ENCODE measurements at places on chromosomes 11 and 22.

DNA sequence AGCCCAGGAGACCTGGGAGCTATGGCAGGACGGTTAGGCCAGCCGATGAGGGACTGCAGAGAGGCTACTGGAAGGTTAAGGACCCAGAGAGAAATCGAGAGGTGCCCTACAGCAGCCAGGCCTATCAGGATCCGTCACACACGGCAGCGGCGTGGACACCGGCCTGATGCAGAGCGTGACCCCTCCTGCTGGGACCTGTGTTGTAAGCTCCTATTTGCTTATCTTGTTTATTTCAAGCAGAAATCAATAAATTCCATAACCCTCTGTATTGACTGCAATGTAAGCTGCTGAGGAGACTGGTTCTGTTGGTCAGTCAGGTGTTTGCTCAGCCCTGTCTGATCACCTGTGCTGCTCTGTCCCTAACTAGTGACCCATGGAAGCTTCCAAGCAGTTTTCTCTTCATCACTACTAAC is 39.9 kb downstream of the PPP2R1B start:
- DNase-seq, result no peak

DNA sequence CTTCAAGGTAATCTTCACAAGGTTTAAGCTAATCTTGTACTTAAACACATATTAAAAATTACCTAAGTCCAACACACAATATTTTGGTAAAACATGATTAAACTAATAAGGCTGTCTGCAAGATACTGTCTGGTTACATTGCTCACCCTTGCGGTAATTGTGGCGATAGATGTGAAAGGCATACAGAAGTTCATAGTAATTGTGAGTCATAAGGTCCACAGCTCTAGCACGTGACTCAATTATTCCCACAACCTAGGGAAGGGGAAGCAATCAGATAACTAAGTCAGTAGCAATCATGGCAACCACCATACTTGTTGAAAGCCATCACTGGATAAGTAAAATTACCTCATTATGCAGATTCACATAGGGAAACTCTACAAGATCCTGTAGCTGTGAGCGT is 30.5 kb upstream of the FNBP4 start:
- DNase-seq, result peak; percentile 4

- no peak for DNase-seq
Measured at GRCh38 chr22:23121000-23121421, 20.8 kb downstream of the RSPH14 start.

DNA sequence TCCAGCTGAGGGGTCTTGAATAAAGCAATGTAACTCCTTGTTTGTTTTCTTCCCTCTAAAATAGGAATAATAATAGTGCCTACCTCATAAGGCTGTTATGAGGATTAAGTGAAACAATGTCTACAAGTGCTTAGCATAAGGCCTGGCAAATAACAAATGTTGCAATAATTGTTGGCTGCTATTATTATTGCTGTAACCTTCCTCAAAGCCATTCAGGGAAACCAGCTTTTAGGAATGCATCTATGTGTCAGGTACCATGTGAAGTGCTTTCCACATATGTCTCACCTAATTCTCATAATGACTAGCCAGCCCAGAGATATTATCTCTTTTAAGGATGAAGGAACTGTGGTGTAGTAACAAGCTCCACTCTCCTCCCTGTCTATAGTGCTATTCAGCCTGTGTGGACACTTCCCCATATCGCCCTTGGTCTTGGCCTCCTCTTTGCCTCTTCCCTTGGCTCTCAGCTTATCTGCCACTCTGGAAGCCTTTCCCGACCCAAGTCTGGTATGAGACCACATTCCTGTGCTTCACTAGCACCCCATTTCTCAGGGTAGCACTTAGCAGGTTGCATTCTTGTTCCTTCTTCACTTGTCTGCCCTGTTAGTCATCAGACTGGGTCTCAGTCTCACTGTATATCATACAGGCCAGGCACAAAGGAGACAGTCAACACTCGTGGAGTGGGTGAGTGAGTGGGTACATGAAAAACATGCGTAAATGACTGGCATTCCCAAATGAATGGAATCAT is 23.8 kb downstream of the CSNK2A3 start:
- no peak for DNase-seq

DNA sequence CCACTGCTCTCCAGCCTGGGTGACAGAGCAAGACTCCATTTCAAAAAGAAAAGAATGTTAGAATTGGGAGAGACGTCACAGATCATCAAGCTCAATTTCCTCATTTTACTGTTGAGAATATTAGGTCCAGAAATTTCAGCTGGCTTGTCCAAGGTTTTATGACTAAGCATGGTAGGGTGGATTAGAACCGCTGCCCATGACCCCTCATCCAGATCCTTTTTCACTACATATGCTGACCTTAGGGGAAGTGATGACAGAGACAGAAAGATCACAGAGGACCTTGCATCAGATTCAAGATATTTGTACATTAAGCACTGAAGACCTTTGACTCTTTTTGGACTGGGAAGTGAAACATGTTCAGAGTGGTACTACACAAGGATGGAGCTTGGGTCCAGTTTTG is 134.5 kb downstream of the ADAMTS15 start:
- DNase-seq, result no peak

DNA sequence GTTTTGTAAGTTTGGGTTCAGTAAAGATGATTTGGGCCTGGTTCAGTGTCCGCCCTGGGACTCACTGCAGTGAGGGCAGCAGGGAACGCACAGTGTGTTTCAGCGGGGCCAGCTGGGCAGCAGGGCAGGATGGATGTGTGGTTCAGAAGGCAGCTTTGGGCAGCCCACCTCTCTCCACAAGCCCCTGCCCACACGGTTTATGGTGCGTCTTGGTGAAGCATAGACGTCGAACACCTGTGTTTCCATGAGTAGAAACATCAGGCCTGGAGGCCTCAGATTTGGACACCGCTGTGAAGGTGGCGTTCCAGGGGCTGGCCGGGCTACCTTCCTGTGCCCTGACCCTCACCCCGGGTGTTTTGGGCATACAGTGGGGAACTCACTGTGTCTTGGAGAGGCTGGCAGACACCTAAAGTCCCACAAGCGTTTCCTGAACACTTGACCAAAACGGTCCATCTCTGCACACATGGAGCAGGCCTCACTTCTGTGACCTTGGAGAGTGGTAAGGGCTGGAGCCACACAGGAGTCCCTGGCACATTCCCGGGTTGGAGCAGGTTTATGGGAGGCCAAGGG is 59.0 kb downstream of the ST14 start:
- DNase-seq, result no peak

GRCh38 chr22:22691055-22691454 is 46.6 kb downstream of the GGTLC2 start:
- no peak for DNase-seq

- no peak for DNase-seq
Measured at GRCh38 chr11:15170698-15171097, 56.0 kb downstream of the INSC start.

GRCh38 chr11:57546869-57547475 is 9.6 kb downstream of the SMTNL1 start:
- no peak for DNase-seq

GRCh38 chr11:48033918-48034341 is 53.6 kb downstream of the PTPRJ start:
- DNase-seq, result no peak

DNA sequence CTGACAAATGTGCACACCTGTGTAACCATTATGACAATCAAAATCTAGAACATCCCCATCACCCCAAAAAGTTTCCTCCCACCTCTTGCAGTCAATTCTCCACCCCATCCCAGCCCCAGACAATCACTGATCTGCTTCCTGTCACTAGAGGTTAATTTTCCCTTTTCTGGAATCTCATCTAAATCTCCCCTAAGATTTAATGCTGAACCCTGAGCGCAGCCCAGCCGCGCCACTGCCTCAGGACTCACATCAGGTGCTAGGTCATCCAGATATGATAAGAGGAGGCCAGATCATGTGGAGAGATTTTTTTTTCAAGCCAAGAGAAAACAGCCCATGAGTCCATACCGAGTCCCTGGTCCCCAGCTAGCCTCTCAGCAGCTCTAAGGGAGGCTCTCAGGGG is 4.3 kb upstream of the TMPRSS13 start:
- DNase-seq, result no peak

- no peak for DNase-seq
Measured at GRCh38 chr11:86627776-86628455, 44.5 kb downstream of the ME3 start.

DNA sequence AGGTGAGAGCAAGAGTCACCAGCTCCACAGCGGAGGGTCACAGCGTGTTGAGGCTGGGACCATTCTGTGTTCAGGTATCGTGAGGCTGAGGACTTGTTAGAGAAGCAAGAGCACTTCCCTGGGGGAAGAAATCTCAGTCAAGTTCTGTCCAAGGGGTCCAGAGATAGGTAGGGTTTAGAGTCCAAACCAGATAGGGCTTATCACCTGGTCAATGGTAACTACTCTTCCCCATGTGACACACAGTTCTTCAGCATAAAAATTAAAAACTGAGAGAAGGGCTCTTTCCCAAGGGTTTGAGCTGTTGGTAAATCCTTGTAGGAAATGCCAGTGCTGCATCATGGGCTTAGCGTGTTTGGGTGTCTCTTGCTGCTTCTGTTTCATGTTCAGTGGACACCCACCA is 54.8 kb upstream of the MN1 start:
- DNase-seq, result no peak

GRCh38 chr22:17235149-17235655 is 16.0 kb upstream of the ADA2 start:
- no peak for DNase-seq

DNA sequence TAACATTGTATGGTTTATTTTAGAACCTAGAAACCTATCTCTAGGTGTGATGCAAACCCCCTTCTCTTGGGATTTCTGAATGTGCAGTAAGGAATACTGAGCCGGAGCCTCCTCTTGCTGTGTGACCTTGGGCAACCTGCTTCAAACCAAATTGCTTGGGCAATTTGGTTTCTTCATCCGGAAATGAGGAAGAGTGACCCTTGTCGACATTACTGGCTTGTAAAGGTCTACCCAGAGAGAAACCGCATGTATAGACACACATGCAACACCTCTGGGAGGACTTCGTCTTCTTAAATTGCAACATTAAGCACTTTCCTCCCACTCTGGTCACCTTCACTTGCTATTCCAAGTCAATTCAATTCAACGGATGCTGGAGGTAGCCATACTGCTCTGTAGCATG is 19.6 kb upstream of the TP53I11 start:
- no peak for DNase-seq

DNA sequence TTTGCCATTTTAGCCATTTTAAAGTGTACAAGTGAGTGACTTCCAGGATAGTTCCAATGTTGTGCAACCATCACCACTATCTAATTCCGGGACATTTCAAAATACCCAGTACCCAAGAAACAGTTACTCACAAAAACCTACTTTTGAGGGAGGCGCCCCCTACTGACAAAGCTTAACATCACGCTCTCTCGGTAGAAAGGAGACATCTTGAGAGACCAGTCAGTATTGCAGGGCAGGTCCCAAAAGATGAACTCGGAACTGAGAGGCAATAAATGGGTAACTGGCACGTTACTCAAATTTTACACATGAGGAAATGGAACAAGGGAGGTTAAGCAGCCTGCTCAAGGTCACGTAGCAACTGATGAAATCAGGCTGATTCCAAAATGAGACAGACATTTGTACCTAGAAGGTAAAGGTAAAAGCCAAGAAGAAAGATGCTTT is 50.0 kb upstream of the POU2AF1 start:
- DNase-seq, result peak; percentile 16

All from stimulated activated CD8-positive, alpha-beta memory T cell treated with anti-CD3 and anti-CD28 coated beads, Interleukin-12 subunit alpha, Interleukin-12 subunit beta, amount 100 ng/mL, for 1 hour (primary cell).